ENCODE measurements at places on chromosomes 2 and 18. TPM values are rescaled to one million over a fixed set of nuclear protein-coding genes. Genes with fewer than 3 reads are reported as not detected.
A peak's percentile ranks its signal among the peaks of the same experiment; 100 is the strongest.

GRCh38 chr18:7754725-7755181 is 187.6 kb downstream of the PTPRM start:
- no peak for DNase-seq

GRCh38 chr18:79488311-79489050 is 92.8 kb downstream of the NFATC1 start:
- no peak for DNase-seq

The KLHL41 gene
- 0.12 TPM for total RNA-seq

GRCh38 chr2:79796641-79797040 is 283.8 kb downstream of the CTNNA2 start:
- no peak for DNase-seq

DNA sequence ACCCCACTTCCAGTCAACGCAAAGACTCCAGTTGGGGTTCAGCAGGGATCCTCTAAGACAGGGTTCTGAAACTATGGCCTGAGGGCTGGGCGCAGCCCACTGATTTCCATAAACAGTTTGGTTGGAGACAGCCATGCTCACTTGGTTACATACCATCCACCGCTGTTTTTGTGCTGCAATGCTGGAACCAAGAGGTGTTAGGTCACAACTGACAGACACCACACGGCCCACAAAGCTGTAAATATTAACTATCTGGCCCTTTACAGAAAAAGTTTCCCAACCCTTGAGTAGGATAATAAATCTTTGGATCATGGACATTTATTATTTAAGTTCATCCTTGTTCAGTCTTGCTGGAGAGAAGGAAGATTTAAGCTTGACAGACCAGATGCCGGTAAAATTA is 8.4 kb upstream of the CD226 start:
- DNase-seq = no peak

The MAP2 gene
- total RNA-seq = 2.1 TPM

GRCh38 chr2:239684271-239684810 is 283.5 kb upstream of the HDAC4 start:
- DNase-seq = no peak

The ALPI gene
- not detected for total RNA-seq

- DNase-seq = no peak
Measured at GRCh38 chr18:62585274-62586150, 62.7 kb downstream of the ZCCHC2 start.

GRCh38 chr2:63436488-63436887 is 151.8 kb downstream of the WDPCP start:
- DNase-seq = no peak

GRCh38 chr2:94986392-94986963 is 39.0 kb upstream of the MAL start:
- DNase-seq = peak; percentile 80

DNA sequence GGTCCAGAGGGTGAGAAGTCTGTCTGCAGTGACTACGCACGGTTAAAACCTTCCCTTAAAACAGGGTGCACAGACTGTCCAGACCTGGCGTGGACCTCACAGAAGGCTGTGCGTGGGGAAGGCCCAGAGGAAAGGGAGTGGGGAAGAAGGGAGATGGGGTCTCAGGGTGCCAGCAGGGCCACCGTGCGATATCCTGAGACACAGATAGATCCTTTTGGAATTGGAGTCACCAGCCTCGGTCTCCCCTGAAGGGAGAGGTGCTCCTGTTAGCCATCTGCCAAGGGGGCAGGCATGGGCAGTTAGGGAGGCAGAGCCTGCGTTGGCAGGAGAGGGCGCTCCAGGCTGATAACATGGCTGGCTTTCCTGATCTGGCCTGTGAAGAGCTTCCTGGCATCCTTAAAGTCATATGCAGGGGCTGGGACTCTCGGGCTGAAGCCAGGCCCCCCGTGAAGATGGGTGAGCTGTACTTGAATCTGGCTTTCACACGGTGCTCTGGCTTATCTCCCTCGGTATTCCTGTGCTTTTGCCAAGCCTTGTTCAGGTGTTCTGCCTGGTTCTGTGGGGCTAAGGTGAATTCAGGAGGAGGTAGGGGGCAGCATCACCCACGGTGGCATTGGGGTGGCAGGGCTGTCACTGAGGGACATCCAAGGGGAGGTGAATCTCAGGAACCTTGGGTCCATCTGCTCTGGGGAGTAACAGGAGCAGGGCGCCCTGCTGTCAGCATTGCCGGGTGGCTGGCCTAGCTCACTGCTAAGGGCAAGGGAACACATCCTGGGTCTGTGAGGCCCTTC is 107.2 kb upstream of the SMAD2 start:
- no peak for DNase-seq

DNA sequence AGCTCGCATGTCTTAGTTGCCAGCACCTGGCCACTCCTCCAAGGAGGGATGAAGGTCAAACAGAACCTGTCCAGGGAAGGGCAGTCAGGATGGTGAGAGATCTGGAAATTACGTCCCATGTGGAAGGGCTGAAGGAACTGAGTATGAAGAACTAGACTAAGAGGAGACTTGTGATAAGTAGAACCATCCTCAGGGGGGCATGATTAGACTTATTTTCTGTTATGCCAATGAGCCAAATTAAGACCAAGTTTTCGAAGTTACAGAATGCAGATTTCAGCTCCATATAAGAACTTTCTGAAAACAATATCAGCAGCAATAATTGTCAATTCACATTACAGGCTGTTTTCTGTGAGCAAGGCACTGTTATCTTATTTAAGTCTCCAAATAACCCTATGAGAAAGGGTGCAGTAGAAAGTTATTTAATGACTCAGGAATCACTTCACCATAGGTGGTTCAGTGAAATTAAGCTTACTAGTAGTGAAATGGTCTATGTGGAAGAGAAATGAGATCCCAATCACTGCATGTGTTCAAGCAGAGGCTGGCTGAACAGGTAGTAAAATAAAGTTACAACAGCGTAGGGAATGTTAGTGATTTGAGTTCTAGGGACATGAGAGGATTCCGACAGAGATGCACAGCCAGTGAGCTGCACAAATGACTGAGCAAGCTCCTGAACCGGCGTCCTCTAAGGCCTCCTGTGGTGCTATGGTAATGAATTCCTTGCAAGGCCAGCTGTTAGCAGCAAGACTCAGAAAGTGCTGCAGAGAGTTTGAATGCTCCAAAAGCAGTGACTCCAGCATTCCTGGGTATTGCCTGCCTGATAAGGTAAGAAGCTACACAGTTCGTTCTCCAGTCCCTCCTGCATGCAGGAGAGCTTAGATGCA is 4.5 kb upstream of the DYM start:
- no peak for DNase-seq

- no peak for DNase-seq
Measured at GRCh38 chr18:46362533-46362932, 258.3 kb downstream of the HAUS1 start.

DNA sequence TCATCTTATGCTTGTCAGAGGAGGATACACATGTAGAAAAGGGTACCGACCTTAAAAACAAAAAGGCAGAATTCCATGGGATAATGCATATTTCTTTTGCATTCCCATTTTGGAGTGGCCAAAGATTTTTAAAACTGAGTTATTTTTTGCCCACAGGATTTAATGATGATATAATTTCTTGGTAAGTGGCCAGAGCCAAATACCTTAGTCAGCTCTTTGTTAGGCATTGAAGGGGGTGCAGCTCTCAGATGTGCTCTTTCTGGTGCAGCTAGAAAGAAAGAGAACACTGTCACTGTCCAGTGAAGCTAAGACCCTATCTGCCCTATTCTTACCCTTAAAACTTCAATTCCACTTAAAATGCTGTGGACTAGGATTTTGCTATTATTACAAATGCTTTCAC is 10.8 kb downstream of the COQ10B start:
- DNase-seq = no peak

DNA sequence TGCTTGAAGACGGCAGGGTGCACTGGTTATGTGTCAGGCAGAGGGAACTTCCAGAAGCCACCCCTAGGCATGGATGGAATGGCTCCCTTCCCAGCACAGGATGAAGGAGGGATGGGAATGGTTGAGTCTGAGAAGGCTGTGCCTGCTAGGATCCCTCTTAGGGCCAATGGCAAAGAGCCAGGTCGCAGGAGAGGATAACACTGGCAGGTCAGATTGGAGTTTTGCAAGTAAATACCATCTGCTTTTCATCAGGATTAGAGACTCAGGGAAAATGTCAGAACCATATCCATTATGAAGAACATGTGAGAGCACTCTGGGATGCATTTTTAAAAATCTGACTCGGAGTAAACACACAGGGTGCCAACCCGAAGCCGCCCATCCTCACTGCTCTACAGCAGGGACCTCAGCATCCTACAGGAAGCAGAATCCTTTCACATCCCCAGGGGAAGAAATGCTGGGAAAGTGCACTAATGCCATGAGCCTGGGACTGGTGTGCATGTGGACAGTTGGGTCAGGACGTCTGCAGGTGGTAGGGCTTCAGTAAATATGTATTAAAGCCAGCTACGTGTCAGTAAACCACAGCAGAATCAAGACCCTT is 139.9 kb downstream of the MYT1L start:
- DNase-seq = no peak

The ETAA1 gene
- total RNA-seq = 12.1 TPM

GRCh38 chr18:43869451-43870008 is 592.2 kb upstream of the SYT4 start:
- DNase-seq = no peak

DNA sequence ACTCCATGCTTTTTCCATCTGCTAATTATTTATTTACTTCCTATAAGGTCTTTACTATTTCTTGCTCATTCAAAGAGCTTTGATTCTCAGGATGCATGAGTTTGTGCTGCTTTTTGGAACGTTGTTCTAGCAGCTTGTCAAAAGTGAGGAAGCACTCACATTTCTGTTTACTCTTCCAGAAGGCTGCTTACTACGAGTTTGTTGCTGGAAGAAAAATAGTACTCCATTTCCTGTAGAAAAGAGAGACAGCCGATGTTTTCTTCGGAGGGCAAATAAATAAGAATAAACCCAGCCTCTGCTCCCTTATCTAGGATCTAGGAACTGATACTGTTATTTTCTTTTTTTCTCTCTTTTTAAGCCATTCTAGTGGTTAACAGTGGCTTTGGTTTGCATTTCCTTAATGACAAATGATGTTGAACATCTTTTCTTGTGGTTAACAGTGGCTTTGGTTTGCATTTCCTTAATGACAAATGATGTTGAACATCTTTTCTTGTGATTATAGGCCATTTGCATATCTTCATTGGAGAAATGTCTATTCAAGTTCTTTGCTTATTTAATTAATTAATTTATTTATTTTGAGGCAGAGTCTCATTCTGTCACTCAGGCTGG is 20.5 kb downstream of the CYP27A1 start:
- DNase-seq = no peak

GRCh38 chr2:214747992-214748391 is 61.5 kb downstream of the BARD1 start:
- no peak for DNase-seq

DNA sequence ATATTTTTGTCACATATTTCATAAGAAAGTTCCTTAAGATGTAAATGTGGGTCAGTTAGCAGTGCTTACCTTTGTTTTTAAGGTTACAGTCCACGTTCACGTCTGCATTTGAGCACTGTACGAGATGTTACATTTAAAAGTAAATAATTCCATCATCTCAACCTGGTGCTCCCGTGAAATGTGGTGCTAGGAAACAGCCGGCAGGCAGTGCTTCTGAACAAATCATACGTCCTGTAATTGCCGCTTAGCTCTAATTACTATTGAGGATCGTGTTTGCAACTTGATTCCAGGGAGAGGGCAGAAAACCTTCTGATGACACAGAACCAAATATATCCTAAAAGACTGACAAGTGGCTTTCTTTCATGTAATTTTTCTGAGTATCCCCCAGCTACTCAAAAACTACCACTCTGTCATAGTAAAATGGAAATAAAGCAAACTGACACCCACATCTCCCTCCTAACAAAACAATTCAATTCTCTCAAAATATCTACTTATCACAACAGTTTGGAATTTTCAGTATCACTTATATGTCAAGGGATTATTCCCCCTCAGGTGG is 297.8 kb upstream of the SESTD1 start:
- DNase-seq = no peak

The SCN1A gene
- not detected for total RNA-seq

- no peak for DNase-seq
Measured at GRCh38 chr18:354003-354402, 86.2 kb upstream of the THOC1 start.

DNA sequence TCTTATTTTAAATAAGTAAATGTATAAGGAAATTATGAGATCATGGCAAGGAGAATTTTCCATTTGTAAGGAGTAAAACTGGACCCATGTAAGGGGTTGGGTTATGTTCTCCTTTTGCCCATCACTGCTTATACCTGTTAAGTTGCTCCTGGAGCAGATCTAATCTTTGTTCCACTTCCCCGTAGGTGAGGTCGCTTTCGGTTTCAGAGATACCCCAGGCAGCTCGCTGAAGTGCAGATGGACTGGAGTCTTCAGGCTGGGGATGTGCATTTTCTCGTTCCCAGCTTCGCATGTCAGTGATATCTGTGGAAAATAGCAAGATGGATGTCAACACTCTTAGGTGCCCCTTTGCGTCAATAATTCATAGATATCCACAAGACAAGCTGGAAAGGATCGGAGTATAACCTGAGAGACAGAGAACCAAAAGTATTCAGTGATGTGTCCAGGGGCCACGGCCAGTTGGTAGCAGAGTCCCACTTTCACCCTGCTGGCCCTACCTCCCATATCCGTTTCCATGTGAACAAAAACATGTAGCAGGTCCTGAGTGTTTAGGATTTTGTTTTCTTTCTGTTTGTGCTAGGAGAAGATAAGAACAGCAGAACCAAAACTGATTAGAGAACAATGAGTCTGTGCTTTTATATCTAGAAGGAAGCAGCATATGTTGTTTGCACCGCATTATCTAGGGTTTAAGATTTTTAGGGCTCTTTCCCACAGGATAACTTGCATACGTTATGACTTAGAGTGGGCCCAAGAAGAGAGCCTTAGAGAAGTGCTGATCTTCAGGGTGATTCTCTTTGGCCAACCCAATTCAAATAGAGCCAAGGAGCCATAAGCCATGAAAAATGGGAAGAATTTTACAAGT is 36.0 kb downstream of the GCA start:
- DNase-seq = no peak

The RRM2 gene
- 229 TPM for total RNA-seq

GRCh38 chr18:62717169-62717924 is 2.0 kb downstream of the PHLPP1 start:
- peak; percentile 85 for DNase-seq

All from PC-3 (cell line).